Stimulated activated CD4-positive, alpha-beta T cell treated with anti-CD3 and anti-CD28 coated beads, Interleukin-15, amount 100 ng/mL, for 1 hour (primary cell): ENCODE measurements at places on chromosomes 5 and 9.

- no peak for DNase-seq
Observed at GRCh38 chr5:10063997-10064396, 185.7 kb downstream of the ATPSCKMT start.

DNA sequence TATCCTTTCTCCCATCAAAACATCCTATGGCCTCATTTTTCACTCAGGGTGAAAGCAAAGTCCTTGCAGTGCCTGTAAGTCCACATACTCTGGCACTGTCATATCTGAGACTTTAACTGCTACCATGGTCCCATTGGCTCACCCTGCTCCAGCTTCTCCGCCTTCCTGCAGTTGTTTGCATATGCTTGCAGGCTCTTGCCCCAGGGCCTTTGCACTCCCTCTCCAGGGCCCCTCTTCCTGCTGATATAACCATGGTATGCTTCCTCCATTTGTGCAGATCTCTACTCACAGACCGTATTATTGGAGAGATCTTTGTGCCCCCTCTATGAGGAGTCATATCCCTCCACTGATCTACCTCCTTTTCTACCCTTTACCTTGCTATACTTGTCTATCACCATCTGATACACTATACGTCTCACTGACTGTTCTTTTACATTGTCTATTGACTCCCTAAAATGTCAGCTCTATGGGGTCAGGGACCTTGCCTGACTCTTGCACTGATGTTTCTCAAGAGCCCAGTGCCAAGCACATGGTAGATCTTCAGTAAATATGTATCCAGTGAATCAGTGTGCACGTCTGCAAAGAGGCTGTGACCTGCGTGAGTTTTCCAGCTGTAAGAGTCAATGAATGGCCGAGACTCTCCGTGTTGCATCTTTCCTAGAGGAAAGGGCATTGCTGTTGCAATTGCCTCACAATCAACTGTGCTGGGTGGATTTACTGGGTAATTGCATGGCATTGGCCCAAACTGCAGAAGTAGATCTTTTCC is 81.7 kb upstream of the CPEB4 start:
- no peak for DNase-seq

- DNase-seq = no peak
Observed at GRCh38 chr9:78280982-78281668, 15.8 kb upstream of the PSAT1 start.

- DNase-seq = no peak
Observed at GRCh38 chr5:126846744-126847455, 70.0 kb downstream of the LMNB1 start.

- no peak for DNase-seq
Observed at GRCh38 chr9:116323012-116323411, 169.4 kb downstream of the PAPPA start.

DNA sequence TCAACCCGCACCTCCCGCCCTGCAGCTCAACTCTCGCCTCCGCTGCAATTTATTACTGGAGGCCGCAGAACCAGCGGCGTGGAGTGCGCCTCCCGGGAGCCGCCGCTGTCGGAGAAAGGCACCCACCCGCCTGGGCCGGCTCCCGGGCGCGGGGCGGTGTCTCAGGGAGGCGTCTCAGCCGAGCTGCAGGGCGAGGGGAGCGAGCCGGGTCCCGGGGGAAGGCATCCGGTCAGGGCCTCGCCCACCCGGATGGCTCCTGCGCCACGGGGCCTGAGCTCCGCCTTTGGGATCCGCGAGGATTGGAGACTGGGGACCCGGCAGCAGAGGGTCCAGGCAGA is 32.9 kb downstream of the TSPAN17 start:
- DNase-seq = no peak

DNA sequence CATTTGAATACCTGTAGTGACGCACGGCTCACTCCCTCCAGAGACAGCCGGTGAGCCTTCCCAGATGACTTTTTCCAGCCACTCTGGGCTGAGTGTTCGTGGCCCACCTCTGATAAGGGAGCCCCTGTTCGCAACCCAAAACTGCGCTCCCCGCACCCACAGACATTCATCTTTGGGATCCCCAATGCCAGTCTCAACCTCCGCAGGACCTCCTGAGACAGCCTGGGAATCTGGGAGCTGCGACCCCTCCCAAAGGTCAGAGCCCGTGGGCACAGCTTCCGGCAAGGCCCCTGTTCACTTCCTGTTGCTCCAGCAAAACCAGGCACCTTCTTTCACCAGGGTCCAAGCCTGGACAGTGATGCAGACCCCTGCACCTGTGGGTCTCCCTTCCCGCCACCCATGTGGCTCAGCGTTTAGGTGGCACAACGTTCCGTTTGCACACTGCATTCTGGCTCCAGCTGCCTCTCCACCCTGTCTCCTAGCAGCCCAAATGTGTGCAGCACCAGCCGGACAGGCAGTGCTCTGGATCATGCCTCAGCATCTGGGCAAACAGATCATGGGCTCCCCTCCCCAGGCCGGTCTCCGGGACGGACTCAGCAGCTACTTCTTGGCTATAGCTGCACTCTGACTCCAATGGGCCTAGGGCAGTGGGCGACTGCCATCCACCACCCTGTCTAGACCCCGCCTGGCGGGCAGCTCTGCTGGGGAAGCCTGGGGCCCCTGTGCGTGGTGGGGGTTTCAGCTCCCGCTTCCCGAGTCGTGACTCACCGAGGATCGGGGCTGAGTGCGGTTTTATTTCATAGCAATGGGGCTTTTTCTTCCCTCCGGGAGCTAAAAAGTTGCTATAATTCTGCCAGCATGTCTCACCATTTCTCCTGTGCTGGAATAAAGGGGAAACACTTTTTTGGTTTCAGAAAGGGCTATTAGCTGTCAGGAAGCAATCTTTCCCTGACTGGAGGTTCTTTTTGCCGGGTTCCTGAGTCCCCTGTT is 156.0 kb downstream of the OLFM1 start:
- no peak for DNase-seq

- DNase-seq = no peak
Observed at GRCh38 chr5:145280214-145280613, 554.9 kb downstream of the PRELID2 start.

DNA sequence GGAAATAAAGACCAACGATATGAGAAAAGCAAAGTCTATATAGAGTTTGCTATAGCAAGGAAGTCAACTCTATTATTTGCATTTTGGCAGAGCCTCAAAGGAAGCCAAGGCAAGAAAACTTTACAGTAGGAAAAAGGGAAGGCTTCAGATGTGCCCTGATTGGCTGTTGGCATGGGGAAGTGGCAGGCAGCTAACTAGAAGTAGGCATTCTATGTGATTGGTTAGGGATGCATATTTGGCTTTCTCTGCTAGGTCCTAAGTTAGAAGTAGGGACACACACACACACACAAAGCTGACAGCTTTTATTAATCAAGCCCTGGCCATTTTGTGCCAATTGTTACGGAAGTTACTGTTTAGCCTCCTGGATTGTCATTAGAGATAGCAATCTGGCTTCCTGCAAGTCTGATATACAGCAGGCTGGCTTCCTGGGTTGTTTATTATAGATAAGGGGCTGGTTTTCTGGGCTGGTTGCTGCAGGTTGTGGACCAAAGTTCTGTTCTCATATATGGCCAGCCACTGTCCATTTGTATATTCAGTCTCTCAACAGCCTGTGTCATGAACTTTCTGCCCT is 308.1 kb upstream of the GRAMD2B start:
- DNase-seq = no peak

GRCh38 chr5:53616939-53617549 is 56.6 kb downstream of the NDUFS4 start:
- no peak for DNase-seq

- no peak for DNase-seq
Observed at GRCh38 chr5:173592050-173592669, 24.3 kb downstream of the BOD1 start.

GRCh38 chr5:78601559-78602314 is 46.8 kb downstream of the LHFPL2 start:
- no peak for DNase-seq

GRCh38 chr5:14958188-14958587 is 86.6 kb upstream of the ANKH start:
- no peak for DNase-seq

GRCh38 chr5:162664846-162665245 is 597.3 kb downstream of the GABRG2 start:
- DNase-seq = no peak

DNA sequence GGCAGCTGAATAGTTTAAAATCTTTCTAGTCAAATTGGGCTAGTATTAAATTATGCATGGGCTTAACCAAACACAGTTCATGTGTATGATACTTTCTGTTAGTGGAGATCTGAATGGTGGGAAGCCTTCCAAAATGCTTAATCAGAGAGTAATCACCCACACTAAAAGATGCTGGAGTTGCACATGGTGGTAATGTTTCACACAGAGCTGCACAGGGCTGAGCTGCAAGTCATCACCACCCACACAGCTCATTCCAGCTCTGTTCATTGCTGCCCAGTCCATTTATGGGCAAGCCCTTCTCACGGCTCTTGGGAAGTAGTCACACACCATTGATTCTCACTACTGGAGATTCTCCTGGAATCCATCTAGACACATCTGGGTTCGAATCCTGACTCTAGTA is 351.5 kb upstream of the KCNN2 start:
- no peak for DNase-seq

DNA sequence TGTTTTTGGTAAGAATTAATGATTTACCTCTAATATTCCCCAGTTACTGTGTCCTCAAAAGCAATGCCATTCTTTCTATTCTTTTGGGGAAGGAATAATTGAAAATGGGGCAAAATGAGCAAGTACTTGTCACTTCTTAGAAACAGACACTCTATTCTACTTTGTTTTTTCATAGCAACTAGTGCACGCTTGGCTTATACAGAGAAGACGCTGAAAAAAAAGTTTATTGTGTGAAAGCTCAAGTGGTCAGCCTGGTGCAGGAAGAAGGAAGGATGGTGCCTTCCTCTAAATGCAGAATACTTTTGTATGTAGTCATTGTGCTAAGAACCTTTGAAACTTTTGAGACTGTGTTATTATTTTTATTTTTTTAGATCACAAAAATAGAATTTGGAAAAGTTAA is 29.6 kb downstream of the ANKDD1B start:
- no peak for DNase-seq

DNA sequence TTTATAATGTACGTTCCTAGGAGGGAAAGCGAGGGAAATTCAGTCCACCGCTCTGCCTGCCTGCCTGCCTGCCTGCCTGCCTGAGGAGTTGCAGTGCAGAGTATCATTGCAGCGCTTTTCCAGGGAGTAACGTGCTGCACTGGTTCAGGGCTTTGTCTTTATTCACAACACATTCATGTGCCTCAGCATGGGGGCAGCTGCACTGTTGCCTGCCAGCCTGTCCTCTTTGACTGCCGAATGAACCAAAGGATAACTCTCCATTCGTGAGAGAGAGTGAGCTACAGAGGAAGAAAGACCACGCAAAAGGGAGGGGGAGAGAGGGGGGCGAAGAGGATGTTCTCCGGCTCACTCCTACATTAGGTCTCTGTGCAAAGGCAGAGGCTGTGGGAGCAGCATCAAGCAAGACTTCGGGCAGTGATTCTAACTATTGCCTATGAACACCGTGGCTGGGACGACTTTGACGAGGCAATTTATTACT is 791.2 kb downstream of the MAT2B start:
- no peak for DNase-seq

GRCh38 chr9:87642330-87643106 is 83.4 kb upstream of the CTSL start:
- no peak for DNase-seq

DNA sequence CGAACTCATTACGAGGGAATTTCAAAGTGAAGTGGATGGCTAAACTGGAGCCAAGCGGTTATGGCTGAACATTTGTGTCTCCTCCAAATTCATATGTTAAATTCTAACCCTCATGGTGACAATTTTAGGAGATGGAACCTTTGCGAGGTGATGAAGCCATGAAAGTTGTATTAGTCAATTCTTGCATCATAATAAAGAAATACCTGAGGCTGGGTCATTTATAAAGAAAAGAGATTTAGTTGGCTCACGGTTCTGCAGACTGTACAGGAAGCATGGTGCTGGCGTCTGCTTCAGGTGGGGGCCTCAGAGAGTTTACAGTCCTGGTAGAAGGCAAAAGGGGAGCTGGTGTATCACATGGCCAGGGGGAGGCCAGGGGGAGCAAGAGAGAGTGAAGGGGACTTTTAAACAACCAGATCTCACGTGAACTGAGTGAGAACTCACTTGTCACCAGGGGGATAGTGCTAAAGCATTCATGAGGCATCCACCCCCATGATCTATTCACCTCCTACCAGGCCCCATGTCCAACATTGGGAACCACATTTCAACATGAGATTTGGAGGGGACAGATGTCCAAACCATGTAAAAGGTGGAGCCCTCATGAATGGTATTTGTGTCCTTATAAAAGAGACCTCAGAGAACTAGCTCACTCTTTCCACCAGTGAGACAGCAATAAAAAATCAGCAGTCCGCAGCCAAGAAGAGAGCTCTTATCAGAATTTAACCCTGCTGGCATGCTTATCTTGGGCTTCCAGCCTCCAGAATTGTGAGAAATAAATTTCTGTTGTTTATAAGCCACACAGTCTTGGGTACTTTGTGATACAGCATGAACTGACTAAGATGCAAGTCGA is 143.4 kb downstream of the MTRR start:
- DNase-seq = no peak

DNA sequence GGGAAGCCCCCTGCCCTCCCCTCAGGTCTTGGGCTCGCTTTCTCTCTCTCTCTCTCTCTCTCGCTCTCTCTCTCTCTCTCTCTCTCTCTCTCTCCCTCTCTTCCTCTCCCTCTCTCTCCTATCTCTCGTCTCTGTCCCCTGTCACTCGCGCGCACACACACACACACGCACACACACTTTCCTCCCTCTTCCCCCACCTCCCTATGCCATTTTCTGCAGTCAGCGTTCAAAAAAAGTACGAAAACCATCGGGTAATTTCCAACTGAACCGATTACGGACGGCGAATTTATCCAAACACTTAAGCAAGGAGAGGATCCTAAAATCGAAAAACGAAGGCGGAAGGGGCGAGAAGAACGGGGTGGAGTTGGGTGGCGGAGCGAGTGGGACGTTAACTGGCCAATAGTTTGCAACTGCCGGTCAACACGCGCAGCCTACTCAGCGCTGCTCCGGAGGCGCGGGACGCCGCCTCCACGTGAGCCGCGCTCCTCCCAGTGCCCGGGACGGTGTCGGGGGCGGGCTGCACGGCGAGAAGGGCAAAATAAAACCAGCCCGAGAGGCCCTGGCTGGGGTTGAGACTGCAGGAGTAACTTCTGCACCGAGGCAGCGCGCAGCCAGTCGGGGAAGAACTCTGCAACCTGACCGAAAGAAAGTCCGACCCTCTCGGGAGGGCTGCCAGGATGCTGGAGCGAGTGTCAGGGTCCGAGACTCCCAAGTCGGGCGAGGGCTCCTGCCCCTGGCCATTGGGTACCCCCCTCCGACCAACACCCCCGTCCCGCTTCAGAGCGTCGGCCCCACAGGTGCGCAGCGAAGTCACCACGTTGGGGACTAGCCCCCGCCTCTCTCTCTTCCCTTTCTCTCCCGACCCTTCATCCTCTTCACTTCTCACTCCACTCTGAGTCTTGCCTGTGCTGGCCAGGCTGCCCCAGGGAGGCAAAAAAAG is 24.9 kb upstream of the ELAVL2 start:
- DNase-seq = no peak

- no peak for DNase-seq
Observed at GRCh38 chr9:24035816-24036215, 209.8 kb upstream of the ELAVL2 start.

- DNase-seq = no peak
Observed at GRCh38 chr5:14301186-14301585, 158.0 kb downstream of the TRIO start.
